Fibroblast of skin of left biceps (primary cell): ENCODE measurements at places on chromosomes 11 and 22.

- DNase-seq, result no peak
These were observed 142.8 kb downstream of the COMMD9 start for GRCh38 chr11:36146437-36146836.

DNA sequence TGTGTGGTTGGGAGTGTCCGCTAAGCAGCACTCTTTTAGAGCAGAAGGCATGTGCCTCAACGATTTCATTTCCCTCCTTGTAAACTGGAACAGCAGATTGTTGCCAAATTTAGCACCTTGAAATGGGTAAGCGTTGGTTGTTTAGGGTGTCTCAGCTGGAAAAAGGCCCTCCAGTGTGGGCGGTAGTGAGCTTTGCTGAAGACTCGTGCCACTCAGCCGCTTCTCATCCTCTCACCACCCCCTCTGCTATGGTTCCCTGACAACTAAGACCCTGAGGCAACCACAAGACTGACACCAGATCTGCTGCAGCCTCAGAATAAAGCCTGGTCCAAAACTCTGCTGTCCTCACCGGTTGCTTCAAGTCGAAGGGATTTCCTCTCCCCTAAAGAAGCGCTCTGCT lies 9.9 kb upstream of the FERMT3 start:
- no peak for DNase-seq

- DNase-seq, result peak; percentile 74
These were observed 716.4 kb downstream of the KCNA4 start for GRCh38 chr11:29300420-29300819.

DNA sequence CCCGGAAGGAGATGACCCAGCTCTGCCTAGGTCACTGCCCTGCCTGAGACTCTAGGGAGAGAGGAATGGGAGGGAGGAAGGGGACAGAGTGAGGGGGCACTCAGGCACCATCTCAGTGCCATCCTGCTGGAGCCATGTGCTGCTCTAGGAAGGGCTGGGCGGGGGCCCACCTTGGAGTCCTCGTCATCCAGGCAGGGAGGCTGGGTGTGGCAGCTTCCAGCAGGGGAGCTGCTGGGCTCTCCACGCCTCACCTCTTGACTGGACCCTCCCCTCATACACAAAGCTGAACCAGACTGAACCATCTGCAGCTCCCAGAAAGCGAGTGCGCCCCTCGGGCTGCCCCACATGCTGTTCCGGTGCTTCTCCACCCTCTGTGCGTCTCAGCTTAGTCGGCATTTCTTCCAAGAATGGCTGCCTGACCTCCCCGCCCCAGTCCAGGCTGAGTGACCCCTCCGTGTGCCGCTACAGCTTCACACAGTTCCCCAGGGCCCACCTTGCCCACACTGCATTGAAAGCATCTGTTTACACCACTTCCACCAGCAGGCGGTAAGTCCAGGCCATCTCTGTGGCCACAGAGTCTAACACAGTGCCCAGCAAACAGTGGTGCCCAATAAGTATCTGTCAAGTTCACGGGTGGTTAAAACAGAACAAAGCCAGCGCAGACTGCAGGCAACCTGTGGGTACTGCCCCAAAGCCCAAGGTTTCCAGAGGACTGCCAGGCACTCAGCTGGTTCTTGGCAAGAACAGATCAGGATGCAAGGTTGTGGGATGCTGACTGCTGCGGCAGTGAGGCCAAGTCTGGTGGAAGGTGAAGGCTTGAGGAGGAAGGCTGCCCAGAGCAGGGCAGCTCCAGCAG lies 9.4 kb upstream of the TRIM29 start:
- no peak for DNase-seq

GRCh38 chr22:31246687-31247086 lies 34.6 kb downstream of the LIMK2 start:
- DNase-seq, result no peak

- DNase-seq, result no peak
These were observed 60.7 kb downstream of the TTC17 start for GRCh38 chr11:43419460-43419859.

- DNase-seq, result no peak
These were observed 42.2 kb upstream of the INCENP start for GRCh38 chr11:62081378-62082291.

- no peak for DNase-seq
These were observed 1.7 kb upstream of the MYEOV start for GRCh38 chr11:69292221-69292648.

DNA sequence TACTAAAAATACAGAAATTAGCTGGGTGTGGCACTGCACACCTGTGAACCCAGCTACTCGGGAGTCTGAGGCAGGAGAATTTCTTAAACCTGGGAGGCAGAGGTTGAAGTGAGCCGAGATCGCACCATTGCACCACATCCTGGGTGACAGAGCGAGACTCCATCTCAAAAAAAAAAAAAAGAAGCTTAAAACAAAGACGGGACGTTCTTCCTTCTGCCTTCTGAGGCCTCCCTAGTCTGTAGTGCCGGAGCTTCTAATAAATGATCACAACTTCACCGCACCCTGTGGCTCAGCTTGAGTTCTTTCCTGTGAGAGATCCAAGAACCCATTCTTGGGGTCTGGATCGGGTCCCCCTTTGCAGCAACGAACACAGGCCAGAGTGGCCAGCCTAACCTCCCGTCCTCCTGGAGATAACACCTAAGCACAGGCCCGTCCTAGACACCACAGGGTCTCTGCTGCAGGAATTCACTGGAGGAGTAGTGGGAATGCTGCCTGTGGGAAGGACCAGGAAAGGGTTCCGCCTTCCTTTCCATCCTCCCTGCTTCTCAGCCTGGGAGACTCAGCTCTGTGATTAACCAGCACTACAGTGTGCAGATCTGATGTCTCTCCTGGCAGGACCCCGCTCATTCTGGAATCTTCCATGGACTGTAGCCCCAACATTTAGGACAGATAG lies 2.2 kb upstream of the APOBEC3H start:
- no peak for DNase-seq

GRCh38 chr22:17705951-17706900 lies 67.7 kb downstream of the BCL2L13 start:
- peak; percentile 48 for DNase-seq

- DNase-seq, result no peak
These were observed 16.8 kb downstream of the PIWIL4 start for GRCh38 chr11:94583866-94584500.
